Activated CD4-positive, alpha-beta T cell treated with anti-CD3 and anti-CD28 coated beads, Interleukin-2, amount 10 ng/mL, durations not matched to agents 7 days and 5 days (primary cell): ENCODE measurements at places on chromosomes 2 and 18.

DNA sequence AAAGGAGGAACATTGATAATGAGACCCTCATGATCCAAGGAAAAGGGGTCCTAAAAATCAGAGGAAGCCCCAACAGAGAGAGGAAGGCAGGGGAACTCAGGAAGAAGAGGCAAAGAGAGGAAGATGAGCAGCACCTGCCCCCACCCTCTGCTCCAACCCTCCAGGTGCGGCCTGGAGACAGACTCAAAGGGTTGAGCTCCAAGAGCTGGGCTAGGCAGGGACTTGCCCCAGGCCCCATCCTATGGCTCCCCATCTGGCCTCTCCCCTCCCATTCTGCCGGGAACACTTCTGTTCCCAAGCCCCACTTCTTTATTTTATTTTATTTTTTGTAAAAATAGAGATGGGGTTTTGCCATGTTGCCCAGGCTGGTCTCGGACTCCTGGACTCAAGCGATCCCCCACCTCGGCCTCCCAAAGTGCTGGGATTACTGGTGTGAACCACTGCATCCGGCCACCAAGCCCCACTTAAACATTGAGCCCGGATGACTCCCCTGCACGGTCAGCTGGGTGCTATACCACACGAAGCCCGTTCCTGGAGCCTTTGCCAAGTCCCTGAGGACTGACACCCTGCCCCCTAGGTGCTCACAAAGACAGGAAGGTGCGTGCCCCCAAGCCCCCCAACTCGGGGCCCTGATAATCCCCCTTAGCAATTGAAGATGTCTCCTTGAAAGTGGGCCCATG lies 3.8 kb upstream of the GPR55 start:
- no peak for DNase-seq

GRCh38 chr18:54503131-54503894 lies 87.7 kb upstream of the DYNAP start:
- no peak for DNase-seq

DNA sequence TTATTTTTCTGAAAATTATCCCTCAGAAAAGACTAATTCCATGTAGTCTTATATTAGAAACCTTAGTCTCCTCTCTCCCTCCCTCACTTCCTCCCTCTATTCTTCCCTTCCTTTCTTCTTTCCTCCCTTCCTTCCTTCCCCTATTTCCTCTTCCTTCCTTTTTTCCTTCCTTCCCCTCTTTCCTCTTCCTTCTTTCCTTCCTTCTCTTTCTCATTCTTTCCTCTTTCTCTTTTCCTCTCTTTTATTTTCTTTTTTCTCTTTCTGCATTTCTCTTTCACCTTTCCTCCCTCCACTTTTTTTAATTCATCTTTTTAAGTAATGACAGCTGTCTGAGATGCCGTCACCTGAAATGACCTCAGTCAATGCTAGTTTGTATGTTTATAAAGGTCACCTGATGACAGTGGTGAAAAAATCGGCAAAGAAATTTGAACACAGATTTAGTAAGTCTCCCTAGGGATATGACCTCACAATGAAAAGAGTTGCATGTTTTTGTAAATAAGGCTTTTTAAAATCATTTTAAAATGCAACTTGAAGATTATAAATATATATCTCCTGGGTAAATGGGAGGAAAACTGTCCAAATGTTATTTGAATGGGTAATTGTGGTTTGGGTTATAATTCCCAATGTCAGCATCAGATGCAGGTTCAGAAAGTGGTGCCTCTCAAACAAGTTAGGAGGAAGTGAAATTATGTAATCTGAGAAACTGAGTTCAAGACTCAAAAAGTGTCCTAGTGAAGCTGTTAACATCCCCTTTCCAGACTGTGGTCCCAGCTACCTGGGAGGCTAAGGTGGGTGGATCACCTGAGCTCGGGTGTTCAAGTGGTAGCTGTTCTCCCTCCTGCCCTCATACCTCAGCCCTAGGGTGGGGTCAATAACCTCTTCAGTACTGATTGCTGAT lies 90.3 kb upstream of the ST3GAL5 start:
- DNase-seq: no peak

DNA sequence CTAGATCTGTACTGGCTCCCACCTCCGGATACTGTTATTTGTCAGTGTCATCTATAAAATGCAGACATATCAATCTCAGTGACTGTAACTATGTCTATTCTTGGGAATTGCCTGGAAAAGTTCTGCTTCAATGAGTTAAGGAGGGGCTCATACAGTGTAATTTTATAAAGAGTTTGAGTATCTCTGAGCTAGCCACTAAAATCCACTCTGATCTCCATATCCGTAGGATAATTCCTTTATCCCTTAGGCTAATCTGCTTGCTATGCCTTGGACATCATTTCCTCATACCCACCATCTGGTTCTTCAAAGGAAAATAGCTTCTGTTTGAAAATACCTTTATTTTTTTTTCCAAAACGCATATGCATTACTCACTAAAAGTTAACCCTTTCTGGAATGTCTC lies 863.2 kb downstream of the SUCLG1 start:
- no peak for DNase-seq

- no peak for DNase-seq
Observed at GRCh38 chr2:191611614-191612013, 66.3 kb upstream of the NABP1 start.
